Ecto neural progenitor cell (in vitro differentiated cells): ENCODE measurements at places on chromosomes 5 and 9.

DNA sequence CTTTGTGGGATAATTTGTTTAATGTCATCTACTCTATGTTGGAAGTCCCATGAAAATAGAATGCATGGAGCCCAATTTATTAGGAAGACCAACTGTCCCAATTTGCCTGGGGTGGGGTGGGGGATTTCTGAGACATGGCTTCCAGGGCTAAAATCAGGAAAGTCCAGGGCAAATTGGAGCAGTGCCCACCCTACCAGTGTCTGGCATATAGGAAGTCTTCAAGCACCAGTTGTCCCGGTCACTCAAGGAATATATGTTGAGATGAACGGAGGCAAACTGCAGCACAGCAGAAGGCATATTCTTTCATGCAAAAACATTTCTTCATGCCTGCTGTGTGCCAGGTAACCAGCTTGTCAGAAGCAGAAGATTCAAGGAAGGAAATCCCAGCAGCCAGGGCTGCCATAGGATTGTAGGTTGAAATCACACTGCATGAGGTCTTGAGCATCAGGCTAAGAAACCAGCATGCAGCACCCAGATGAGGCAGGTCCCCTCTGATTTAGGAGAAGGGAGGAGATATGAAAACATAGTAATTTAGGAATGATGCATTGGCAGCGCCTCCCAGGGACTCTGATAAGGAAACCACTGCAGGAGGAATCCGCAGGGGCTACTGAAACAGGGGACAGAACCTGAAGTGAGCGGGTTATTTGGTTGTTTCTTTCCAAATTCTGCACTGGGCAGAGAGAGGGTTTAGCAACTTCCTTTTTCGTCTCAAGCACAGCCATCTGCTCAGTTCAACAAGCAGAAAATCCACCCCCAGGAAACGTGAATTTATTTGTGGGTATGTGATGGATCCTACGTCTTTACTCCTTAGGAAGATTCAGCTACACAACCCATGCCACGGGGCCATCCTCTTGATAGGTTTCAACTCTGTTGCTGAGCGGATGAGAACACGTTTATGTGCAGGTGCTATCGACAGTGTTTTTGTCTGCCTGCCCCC, 112.6 kb upstream of the CPEB4 start:
- DNase-seq = no peak

DNA sequence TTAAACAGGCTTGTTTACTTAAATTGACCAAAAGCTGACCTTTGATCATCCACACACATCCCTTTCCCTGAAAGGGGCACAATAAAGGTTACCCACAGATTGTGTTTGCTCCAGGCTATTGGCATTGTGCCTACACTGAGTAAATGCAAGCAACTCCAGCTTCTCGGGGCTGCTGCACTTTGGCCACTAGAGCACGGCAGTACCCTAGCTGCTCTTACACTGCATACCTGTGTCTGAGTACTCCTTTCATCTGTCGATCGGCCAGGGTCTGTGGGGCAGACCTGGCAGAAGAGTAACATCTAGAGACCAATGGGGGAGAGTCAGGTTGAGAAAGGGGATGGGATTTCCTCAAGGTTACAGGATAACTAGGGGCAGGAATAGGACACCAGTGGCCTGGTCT, 281.9 kb upstream of the NMUR2 start:
- no peak for DNase-seq

DNA sequence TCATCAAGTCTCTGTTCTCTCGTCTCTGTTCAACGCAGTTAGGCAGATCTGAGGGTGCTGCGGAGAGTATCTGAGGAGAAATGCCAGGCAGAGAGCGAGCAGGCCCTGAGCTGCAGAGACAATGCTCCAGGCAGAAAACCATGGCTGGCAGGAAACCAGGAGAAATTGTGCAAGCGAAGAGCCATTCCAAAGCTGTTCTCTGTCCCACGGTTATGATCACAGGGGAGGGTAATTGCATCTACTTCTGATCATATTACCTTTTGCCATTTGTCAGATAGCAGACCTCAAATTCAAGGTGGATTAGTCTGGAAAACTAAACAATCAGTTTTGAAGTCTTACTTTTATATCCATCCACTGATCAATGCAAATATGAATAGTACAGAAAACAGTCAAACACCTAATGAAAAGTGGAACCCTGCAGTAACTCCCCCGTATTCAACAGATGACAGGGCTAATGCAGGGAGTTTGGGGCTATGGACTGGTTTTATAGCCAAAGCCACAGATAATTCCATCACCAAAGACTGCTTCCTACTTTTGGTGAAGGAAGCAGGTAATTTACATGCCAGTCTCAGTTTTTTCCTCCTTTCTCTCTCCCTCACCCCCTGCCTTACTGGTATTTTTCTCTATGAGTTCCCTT, 228.0 kb downstream of the DCP2 start:
- no peak for DNase-seq

DNA sequence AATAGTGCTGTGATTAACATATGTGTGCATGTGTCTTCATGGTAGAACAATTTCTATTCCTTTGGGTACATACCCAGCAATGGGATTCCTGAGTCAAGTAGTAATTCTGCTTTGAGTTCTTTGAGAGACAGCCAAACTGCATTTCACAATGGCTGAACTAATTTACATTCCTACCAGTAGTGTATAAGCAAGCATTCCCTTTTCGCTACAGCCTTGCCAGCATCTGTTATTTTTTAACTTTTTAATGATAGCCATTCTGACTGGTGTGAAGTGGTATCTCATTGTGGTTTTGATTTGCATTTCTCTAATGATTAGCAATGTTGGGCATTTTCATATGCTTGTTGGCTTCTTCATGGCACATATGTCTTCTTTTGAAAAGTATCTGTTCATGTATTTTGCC, 308.5 kb downstream of the ARRDC3 start:
- DNase-seq = no peak

DNA sequence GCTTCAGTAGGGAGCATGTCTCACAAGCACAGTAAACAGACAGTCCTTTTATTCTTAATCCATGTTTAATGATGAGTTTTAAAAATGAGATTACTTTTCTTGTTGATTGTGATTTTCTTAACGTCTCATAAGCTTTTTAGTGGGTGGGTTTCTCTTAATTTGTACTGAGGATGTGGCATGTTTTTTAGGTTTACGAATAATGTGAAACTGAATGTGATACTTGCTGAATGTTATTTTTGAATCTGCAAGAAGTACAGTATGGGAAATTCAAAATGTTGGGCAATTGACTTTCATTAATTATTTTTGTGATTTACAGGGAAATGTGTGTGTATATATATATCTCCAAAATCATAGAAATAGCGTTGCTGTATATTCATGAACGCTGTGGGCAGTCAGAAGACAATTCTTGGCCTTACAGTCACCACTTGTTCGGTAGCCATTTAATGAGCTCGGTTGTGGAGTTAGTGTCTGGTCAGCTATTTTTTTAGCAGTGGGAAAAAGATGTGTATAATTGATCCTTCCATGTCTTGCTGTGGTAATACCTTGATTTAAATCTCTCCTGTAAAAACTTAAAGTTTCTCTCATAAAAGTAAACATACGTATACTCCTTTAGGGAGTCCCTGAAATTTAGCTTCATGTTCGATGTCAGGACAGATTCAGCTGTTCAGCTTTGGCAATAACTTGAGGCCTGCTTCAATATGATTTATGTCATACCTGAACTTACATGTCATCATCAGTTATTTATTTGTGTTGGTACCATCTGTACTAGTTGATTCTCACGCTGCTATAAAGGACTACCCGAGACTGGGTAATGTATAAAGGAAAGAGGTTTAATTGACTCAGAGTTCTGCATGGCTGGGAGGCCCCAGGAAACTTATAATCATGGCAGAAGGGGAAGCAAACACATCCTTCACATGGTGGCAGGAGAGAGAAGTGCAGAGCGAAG, 15.0 kb downstream of the ICE1 start:
- no peak for DNase-seq

DNA sequence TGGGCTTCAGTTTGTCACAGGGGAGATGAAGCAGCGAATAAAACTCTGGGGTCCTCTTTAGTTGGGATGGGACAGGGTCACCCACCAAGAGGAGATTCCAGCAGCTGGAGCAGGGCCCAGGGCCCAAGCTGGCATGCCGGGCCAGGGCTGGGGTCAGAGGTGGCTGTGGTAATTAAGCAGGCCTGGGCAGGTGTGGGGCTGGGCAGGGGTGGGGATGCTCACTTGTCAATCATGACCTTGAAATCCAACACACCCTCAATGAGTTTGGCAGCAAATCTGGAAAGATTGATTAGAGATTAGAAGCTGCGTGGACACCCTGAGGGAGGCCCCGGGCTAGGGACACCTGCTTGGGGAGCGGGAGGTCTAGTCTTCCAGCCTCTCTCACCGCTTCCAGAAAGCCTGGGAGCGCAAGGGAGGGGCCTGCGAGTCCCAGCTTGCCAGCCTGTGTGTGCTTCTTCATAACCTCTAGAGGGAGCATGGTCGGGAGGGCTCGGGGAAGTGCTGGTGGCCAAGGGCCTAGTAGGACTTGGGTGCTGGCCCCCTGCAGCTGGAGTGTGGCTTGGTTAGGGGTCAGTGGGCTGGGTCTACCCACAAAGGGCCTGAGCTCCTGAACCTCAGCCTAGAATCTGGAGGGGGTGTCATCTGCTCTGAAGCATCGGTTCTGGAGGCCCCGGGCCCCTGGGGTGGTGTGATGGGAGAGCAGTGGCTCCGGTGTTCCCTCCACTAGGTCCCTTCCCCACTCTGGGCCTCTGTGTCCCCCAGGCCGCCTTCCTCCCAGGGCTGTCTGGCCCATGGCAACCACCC, 7.6 kb downstream of the CRAT start:
- peak; percentile 74 for DNase-seq

- no peak for DNase-seq
Observed at GRCh38 chr5:50744776-50745175, 78.3 kb downstream of the PARP8 start.

DNA sequence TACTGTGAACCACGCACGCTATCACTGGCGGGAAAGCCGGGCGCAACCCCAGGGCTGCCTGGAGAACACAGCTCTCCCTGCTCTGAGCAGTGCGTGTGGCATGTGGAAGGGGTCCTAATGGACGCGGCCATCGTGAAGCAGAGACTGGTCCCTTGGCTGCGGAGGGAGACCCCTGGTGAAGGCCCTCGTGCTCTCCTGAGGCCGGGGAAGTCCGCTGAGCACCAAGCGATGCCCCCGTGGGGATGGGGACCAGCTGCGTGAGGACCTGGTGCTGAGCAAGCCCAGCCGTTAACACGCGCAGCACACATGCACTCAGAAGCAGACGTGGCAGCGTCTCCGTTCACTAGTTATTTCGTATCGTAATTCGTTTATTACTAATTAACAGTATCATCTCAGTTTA, 24.4 kb downstream of the SLC12A7 start:
- DNase-seq = no peak

DNA sequence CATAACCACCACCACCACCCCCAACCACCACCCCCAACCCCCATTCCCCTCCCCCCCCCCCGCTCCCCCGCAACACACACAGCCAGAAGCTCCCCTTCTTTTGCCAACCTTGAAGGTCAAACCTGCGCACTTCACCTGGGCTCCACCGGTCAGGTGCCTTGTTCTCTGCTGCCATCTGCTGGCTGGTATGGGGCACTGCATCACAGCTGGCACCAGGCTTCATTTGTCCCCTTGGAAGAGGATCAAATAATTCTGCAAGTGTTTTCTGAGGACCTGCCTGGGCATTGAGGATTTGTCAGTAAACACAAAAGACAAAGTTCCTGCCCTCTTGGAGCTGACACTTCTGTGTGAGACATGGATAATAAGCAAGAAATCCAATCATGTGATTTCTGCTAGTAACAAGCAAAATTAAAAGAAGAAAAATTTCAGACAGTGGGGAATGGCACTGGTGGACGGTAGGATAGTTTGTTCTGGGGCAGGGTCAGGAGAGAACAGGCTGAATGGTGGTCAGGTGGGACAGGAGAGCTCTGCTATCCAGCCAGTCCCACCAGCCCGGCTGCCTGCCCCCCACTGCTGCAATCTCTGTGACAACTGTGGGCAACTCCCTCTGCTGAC, 55.6 kb upstream of the LMX1B start:
- DNase-seq = peak; percentile 79

GRCh38 chr9:93346231-93347112, 105.0 kb upstream of the FAM120A start:
- peak; percentile 79 for DNase-seq

GRCh38 chr5:151240924-151241635, 11.9 kb upstream of the GM2A start:
- DNase-seq = no peak

GRCh38 chr5:78127875-78128274, 166.6 kb downstream of the AP3B1 start:
- no peak for DNase-seq
